ENCODE measurements at places on chromosomes 7 and 10.

DNA sequence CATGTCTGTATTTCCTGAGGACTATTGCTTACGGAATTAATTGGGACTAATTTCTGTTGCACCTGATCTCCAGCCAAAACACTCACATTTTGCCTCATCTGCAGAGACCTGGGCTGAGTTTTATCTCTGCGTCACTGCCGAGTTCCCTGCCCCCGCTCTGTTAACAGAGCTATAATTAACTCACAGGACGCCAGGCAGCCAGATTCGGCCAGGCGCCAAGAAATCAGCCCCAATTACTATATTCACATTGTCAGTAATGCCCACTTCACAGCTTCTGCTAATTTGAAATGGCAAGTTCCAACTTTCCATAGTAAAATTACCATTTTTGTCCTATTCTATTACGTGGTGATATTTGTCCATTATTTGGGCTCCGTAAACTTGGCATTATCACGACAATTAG, 130.5 kb downstream of the CUX1 start:
- DNase-seq: no peak

DNA sequence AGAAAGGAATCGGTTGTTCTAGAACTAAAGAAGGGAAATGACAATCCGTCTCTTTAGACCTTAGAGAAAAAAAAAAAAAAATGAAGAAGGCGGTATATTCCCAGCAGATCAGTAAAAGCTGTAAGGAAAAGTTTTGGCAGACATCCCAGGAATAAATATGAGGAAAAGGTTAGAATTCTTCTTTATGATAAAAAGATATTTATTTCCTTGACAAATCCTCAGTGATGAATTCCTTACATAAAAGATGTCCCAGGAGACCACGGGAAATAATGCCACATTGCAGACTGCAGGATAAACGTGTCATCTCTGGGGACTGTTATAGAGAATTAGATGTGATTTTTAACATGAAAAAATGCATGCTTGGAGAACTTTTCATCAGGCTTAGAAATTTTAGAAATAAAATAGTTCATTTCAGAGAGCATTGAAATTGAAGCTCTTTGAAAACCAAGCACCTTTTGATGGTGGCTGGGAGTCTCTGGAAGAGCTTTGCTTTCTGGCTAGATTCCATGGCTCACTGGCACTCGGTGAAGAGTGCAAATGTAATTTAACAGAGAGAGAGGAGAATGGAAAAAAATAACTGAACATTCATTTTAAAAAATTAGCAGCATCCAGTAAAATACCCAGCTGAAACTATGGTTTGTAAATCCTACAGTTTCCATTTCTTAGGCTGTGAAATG, 98.2 kb downstream of the PRPF18 start:
- DNase-seq: no peak

DNA sequence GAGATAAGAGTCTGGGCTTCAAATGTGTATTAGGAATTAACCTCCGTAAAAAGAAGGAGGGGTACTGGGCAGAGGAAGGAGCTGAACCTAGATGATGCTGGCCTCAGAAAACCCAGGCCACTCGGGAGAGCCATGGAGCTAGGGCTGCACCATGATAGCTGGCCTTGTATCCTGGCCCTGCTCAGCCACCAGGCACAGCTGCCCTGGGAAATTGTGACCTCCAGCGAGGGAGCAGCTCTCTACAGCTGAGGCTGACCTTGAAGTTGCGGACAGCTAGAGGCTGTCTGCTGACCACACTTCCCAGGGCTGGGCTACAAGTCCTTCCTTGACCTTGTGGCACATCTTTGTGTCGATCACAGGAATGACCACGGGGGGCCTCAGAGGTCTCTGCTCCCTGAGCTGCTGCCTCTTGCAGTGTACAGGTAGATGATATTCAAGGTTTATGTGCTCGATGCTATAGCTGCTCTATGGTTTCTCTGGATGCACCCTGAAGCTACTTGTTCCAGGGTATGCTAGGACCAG, 38.3 kb upstream of the SLC35B4 start:
- no peak for DNase-seq

DNA sequence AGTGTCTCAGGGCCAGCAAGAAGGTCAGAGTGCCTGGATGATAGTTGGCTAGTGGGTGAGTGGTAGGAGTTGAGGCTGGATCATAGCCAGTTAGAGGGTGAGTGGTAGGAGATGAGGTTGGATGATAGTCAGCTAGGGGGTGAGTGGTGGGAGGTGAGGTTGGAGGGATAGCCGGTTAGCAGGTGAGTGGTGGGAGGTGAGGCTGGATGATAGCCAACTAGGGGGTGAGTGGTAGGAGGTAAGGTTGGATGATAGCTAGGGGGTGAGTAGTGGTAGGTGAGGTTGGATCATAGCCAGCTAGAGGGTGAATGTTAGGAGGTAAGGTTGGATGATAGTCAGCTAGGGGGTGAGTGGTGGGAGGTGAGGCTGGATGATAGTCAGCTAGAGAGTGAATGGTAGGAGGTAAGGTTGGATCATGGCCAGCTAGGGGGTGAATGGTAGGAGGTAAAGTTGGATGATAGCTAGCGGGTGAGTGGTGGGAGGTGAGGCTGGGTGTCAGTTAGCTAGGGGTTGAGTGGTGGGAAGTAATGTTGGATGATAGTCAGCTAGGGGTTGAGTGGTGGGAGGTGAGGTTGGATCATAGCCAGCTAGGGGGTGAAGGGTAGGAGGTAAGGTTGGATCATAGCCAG, 226.6 kb downstream of the SDK1 start:
- no peak for DNase-seq

DNA sequence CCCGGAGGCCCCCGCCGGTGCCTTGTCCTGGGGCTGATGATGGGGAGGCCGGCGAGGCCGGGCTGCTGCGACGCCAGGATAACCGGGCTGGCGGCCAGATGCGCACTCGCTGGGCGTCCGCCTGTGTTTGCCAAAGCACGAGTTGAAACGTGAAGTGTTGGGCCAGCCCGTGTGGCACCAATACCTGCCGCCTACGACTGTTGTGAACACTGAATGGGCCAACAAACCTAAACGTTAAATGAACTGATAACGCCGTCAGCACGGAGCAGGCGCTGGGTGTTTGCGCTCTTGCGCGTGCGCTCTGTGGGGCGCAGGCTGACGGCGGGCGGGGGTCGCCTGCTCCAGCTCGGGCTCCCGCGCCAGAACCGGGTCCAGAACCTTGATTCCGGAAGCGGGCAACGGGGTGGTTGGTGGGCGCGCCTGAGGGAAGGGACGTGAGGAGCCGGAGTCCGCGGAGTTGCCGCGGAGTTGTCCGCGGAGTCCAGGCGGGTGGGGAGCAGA, 658 bp downstream of the CYP2E1 start:
- DNase-seq: no peak

GRCh38 chr10:77647543-77648293, 10.1 kb upstream of the KCNMA1 start:
- DNase-seq: no peak

GRCh38 chr10:110456046-110456445, 41.7 kb upstream of the DUSP5 start:
- DNase-seq: no peak

DNA sequence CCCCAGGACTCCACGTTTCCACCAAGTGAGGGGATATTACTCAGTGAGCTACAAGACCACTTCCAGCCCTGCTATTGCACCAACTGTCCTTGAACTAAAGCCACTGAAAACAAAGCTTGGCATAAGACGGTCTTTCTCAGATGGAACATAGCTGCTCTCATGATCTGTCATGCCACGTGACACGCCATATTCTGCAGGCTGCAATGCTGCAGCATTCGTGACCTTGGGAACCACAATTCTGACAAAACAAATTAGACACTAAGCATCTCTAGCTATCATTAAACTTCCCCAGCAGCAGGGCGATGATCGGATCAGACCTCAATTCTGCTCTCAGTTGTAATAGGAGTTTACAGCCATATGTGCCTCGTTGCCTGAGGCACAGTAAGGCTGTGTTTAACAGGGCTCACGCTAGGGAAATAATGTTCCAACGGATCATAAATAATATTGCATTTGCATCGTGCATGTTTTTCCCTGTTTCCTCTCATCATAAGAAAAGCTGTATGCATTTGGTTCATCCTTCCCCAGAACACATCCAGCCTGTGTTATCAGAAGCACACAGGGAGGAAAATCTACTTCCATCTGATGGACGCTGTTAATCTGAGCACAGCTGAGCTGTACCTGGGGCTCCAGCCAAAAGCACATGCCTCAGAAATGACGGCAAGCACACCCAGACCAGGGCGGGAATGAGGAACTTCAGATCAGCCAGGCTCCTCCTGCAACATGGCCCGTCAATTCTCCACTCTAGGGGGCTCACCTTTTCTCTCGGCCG, 38.6 kb upstream of the CNPY1 start:
- DNase-seq: no peak

DNA sequence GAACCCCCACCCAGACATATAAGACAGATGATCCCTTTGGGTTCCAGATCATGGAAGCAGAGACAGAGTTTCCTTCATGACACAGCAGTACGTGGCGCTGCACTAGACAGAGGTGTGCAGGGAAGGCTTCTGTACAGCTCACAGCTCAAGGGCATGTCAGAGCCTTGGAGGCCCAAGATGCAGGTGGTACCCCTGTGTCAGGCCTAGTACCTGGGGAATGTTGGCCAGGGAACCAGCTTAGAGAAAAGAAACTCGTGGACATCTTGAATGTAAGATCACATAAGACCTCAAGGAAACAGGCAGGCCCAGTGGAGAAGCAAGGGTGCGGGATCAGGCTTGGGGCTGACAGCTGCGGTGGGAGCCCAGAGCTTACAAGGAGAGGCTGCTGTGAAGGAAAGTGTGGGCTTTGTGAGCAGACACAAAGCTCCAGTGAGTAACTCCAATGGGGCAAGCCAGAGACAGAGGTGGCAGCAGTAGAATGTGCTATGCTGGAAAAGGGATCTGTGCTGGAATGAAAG, 91.4 kb downstream of the WDFY4 start:
- DNase-seq: no peak

- DNase-seq: no peak
Observed at GRCh38 chr10:113202011-113202410, 252.0 kb downstream of the TCF7L2 start.

DNA sequence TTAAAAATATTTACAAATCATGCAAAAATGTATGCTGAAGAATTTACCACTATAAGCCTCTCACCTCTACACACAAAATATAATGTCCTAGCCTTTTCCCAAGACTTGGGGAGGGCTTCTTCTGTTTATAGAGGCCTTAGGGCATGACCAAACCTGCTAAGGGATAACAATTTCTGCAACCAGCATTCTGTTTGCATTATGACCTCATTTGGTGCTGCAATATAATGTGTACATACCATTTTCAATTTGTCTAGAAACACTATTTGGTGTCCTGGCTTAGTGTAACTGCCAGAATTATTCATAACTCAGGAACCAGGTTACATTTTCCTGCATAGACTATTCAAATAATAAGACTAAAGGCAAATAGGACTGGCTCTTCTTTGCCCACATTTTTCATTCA, 446.6 kb upstream of the SORCS1 start:
- no peak for DNase-seq

DNA sequence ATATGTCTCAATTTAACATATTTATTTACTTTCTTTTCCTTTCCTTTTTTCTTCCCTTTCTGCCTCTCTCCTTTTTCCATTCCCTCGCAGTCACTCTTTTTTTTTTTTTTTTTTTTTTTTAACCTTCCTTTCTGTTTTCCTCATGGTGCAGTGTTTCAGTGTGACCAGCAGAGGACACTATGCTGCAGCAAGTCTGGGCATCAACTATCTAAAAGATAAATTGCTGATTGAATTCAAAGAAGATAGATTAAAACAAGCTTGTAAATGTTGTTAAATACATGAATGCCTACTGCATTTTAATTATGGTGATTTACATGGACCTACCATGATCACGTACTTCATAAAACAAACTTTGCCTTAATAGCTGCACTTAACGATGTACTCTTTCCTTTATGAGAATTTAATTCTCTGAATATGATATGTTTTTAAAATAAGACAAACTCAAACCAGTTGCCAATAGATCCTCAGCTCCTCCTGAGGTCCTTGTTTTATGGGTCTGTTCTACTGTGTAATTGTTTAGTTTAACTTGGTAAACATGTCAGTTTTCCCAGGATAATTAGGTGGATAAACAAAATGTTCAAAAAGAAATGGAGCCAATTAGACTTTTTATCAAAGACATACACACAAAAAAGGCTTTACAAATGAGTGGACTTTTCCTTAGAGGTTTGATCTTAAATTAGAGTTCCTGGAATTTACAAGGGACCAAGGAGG, 101.0 kb upstream of the AGR3 start:
- DNase-seq: peak; percentile 16

DNA sequence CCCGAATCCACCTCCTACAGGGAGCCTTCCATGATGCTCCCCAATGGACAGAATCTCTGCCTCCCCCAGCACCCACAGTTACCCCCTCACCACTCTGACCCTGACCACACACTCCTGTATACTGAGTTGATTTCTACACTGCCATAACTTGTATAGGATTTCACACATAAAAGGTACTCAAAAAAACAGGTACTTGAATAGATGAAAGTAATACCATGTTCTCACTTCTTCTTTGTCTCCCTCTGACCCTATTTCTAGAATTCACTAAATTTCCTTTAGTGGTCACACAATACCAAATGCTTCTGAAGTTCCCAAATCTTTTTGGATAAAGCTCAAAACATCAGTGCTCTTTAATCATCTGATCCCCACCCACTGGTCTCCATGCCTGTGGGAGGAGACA, 45.4 kb downstream of the HSPA12A start:
- no peak for DNase-seq

- DNase-seq: peak; percentile 65
Observed at GRCh38 chr7:26199301-26200037, 1.1 kb downstream of the HNRNPA2B1 start.

GRCh38 chr7:55690-56248, 136.6 kb upstream of the FAM20C start:
- no peak for DNase-seq

DNA sequence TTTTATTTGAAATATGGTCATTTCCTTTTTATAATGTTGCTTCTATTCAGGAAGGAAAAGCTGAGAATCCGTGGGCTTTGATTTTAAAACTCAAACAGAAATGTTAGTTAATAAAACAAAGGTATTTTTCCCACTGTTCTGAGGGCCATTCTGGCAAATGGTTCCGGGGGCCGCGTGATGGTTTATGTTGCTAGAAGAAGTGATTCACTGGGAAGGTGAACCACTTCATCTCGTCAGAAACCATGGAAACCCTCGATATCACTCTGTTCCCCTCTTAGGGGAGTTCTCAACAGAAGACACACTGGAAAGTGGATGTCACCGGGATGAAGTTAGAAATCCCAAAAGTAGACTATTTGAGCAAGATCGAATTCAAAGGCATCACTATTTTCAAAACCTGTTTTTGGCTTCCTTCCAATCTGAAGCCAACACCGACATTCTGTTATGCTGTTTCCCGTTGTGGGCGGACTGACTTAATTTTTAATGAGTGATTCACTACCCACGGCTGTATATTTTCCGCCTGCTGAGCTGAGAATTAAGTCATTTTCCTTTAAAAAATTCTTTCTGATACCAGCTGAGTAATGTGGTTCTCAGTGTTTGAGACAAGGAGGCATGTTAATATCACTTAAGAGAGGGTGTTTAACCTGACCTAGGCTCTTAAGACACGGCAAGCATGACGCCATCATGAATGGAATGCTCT, 84.1 kb downstream of the PTPRE start:
- peak; percentile 42 for DNase-seq

- no peak for DNase-seq
Observed at GRCh38 chr10:131735577-131735976, 165.2 kb upstream of the PPP2R2D start.
